ENCODE measurements at places on chromosomes 13 and 19.

- DNase-seq: no peak
Observed at GRCh38 chr13:62887046-62887445, 1471.4 kb upstream of the PCDH20 start.

DNA sequence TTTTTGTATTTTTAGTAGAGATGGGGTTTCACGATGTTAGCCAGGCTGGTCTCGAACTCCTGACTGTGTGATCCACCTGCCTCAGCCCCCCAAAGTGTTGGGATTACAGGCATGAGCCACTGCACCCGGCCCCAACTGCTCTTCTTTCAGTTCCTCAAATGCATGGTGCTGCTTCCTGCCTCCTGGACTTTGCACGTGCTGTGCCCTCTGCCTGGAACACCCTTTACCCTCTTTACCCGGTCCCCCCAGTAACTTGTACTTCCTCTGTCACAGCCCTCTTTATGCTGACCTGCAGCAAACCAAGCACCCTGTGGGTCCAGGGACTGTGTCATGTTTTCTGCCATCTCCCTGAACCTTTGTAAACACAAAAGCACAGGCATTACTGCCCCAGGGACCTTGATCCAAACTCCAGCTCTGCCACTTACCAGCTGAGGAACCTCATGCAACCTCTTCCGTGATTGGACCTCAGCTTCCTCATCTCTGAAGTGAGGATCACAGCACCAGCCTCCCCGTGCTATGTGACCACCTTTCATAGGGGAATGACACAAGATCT lies 3.8 kb downstream of the BLVRB start:
- no peak for DNase-seq

DNA sequence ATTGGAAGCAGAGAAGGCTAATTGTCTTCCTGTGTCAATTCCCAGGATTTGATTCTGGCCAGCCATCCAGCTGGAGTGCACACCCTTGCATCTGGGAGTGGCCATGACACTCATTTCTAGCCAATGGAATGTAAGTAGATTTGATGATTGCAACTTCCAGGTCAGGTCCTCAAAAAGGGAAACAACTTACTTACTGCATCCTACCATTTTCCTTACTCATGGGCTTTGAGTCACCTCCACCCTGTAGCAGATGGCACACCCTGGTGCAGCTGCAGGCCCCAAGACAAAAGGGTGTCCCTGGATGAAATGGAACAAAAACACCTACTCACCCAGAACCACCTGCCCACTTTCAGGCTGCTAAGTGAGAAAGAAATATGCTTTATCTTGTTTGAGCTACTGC lies 27.3 kb upstream of the MPHOSPH8 start:
- DNase-seq: no peak

DNA sequence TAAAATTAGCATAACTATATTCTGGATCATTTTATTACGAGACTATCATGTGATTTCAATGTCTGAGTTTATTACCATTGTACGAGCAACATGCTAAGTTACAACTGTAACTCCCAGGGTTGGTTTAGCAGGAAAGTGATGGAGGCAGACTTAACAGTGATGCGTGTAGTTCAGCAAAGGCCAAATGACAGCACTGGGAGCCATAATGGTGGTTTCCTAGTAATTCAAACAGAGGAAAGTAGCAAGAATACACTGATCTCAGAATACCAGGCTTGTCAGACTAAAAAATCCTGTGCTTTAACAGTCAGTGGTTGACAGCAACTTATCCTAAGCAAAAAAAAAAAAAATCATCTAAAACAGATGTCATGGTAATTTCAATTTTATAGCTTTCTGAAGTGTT lies 229.6 kb downstream of the KLF12 start:
- DNase-seq: no peak

DNA sequence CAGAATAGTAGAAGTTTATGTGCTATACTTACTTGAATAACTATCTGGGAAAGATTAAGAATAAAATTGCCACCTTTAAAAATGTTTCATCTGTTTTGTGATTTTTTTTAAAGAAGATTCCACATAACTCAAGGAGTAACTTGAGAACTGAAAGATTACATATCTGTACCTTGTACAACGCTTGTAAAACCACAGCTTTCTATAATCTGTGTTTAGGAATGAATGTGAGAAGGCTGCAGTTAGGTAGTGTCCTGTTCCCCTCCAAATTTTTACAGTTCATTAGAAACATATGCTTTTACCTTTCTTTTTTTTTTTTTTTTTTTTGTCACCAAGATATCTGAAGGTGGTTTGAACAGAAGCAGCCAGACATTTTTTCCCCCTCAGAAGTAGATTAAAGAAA lies 312.8 kb upstream of the GPC6 start:
- DNase-seq: no peak

DNA sequence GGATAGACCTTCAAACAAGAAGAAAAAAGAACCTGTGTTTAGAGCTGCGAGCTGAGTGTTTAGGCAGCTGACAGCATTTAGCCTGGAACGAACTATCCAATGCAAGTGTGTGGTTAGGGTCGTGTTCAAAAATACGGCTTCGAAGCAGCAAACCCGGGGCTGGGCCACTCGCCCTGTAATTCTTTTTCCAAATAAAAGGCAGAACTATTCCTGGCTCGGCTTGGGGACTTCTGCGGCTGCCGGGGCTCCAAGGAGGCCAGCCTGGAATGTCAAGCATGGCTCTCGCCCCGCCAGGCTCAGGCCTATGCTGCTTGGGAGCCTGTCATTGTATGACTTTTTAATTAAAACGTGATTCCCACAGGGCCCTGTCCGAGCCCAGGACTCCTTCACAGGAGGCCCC lies 51.7 kb upstream of the KLF2 start:
- DNase-seq: no peak

- no peak for DNase-seq
Observed at GRCh38 chr19:46384396-46384795, 29.0 kb downstream of the CCDC8 start.

- no peak for DNase-seq
Observed at GRCh38 chr19:11230621-11231386, 8.6 kb upstream of the ANGPTL8 start.

DNA sequence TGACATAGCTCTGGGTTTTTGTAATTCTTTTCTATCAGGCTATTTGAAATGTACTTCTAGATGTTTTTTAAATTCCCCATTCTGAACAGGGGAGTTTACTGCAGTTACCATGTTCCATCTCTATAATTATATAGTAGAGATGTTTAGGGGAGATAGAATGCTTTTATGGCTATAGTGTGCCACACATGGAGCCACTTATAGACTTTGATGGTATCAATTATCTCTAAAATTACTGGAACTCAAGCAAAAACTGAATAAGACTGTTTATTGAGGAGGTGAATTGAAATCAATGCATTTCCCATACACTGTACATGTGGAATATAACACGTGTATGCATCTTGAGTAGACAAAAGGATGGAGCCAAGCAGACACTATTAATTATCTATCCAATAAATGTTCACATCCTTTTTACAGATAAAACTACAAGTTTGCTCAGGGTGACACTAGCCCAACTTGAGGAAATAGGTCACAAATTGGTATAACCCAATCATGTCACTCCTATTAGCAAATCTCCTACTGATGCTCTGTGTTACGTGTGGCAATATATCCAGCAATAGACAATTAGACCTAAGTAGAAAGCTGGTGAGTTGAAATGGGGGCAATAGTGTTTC lies 1882.6 kb downstream of the PCDH9 start:
- no peak for DNase-seq

DNA sequence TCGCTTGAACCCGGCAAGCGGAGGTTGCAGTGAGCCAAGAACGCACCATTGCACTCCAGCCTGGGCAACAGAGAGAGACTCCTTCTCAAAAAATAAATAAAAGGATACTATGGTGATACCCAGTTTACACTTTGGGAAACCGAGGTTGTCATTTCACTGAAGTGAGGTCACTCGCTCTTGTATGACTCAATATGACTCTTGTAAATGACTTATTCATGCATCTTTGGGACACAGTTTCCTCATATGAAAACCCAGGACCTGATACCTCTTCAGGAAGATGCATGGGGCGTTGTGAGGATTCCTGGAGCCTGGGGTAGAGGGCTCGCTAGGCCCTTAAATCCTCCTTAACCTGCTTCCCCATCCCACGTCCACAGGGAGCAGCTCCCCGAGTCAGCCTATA lies 4.5 kb downstream of the PSMD8 start:
- no peak for DNase-seq
